WTC11 (cell line): ENCODE measurements at places on chromosomes 7 and 10. TPM values are rescaled to one million over a fixed set of nuclear protein-coding genes. Genes with fewer than 3 reads are reported as not detected.

The BMPER gene
- total RNA-seq, result 1.8 to 2.8 TPM (median 1.9 TPM) in 3 replicates

The HOXA3 gene
- total RNA-seq, result 0.11 TPM in 1 of 3 replicates, not detected in the others

The KDM7A gene
- 11.4 to 12.4 TPM (median 12.2 TPM) in 3 replicates for total RNA-seq

The GJC3 gene
- total RNA-seq, result 2.9 to 3.7 TPM (median 3.4 TPM) in 3 replicates

- DNase-seq, result peak; percentile 94
- H3K4me1 ChIP-seq, result peaks cover 59% of the 10 kb centered on the region
- 0 out of 2 replicates have a peak, but pooled peaks cover 2% of the 10 kb centered on the region for H3K36me3 ChIP-seq
- H3K4me3 ChIP-seq, result peak overlapping the region; percentile 82
- peak overlapping the region; percentile 91 for H3K27ac ChIP-seq
These were observed 29.6 kb downstream of the SKIDA1 start for GRCh38 chr10:21495752-21496342.

- H3K4me3 ChIP-seq, result no peak overlapping the region
- peak; percentile 91 for DNase-seq
- no peaks in the 10 kb centered on the region; the same call in 1 of the 2 replicates for H3K4me1 ChIP-seq
- H3K36me3 ChIP-seq, result peaks cover 41% of the 10 kb centered on the region
- H3K27me3 ChIP-seq, result peaks cover 30% of the 10 kb centered on the region
- no peak overlapping the region for H3K27ac ChIP-seq
These were observed 67.9 kb upstream of the PDZD8 start for GRCh38 chr10:117442944-117443685.

DNA sequence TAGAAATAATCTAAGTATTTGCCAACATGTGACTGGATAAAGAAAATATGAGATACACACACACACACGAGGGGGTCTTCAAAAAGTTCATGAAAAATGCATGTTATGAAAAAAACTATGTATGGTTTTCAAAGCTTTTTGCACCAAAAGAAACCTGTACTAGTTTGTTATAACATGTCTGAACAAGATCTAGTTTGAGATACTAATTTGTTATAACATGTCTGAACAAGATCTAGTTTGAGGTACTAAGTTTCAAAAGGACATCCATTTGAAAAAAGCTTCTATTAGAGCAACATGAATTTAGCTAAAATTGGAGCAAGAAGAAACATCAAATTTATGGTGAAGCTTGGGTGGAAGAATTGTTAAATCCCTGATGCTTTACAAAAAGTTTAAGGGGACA, 19.8 kb upstream of the ADRA2A start:
- H3K36me3 ChIP-seq, result peaks cover 14% of the 10 kb centered on the region
- no peaks in the 10 kb centered on the region for H3K4me1 ChIP-seq
- DNase-seq, result no peak
- no peak overlapping the region for H3K4me3 ChIP-seq
- H3K27me3 ChIP-seq, result no peaks in the 10 kb centered on the region

DNA sequence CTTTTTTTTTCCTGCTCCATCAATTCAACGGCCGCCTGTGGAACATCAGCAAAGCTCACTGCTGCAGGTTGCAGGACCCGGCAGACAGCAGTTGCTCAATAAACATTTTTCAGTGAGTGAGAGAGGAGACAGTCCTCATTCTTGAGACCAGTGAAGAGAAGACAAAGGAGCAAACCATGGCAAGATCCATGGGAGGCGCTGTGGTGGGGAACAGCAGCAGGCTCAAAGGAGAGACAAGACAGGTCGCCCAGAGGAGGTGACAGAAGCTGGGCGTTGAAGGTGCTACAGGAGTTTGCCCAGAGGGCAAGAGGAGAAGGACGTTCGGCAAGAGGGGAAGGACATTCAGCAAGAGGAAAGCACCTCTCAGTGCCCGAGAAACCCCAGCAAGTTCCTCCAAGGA, 74.5 kb upstream of the FGFR2 start:
- no peak for DNase-seq
- H3K4me1 ChIP-seq, result peaks cover 25% of the 10 kb centered on the region
- H3K27me3 ChIP-seq, result no peaks in the 10 kb centered on the region; the same call in 1 of the 2 replicates
- H3K27ac ChIP-seq, result no peak overlapping the region

DNA sequence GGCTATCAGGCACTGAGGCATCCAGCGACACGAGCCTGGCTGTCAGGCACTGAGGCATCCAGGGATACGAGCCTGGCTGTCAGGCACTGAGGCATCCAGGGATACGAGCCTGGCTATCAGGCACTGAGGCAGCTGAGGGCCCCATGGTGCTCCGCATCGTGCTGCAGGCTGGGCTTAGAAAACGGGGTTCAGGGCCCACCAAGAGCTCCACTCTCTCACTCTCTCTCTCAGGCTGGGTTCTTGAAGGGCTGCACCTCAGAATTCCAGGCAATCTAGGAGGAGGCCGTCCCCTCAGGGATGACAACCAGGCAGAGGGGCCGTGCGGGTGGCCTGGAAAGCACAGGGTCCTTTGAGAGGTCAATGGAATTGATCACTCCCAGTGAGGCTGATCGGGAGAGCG, 69.0 kb downstream of the CFAP46 start:
- H3K27ac ChIP-seq, result no peak overlapping the region
- H3K27me3 ChIP-seq, result no peaks in the 10 kb centered on the region
- no peak overlapping the region for H3K4me3 ChIP-seq
- peak; percentile 6 for DNase-seq
- peaks cover under 1% of the 10 kb centered on the region; the same call in 1 of the 2 replicates for H3K4me1 ChIP-seq
- H3K36me3 ChIP-seq, result peaks cover 12% of the 10 kb centered on the region

The HK1 gene
- 218 to 220 TPM (median 219 TPM) in 3 replicates for total RNA-seq

The AGAP4 gene
- 21.2 to 25.8 TPM (median 22.8 TPM) in 3 replicates for total RNA-seq

GRCh38 chr10:31792745-31793144, 135.9 kb downstream of the ARHGAP12 start:
- no peak overlapping the region for H3K27ac ChIP-seq
- H3K27me3 ChIP-seq, result no peaks in the 10 kb centered on the region
- H3K4me3 ChIP-seq, result no peak overlapping the region
- no peak for DNase-seq
- peaks cover 6% of the 10 kb centered on the region for H3K36me3 ChIP-seq
- H3K4me1 ChIP-seq, result no peaks in the 10 kb centered on the region

The SLC16A12 gene
- total RNA-seq, result 8.0 to 10.9 TPM (median 8.3 TPM) in 3 replicates

GRCh38 chr10:77501846-77502261, 135.8 kb downstream of the KCNMA1 start:
- no peak for DNase-seq
- no peaks in the 10 kb centered on the region for H3K27me3 ChIP-seq
- H3K4me1 ChIP-seq, result peaks cover 6% of the 10 kb centered on the region
- H3K27ac ChIP-seq, result no peak overlapping the region
- H3K4me3 ChIP-seq, result no peak overlapping the region
